Pulmonary artery endothelial cell (primary cell): ENCODE measurements at places on chromosomes 1 and 21.

- DNase-seq: no peak
Measured at GRCh38 chr21:42973309-42973990, 912 bp upstream of the PKNOX1 start.

DNA sequence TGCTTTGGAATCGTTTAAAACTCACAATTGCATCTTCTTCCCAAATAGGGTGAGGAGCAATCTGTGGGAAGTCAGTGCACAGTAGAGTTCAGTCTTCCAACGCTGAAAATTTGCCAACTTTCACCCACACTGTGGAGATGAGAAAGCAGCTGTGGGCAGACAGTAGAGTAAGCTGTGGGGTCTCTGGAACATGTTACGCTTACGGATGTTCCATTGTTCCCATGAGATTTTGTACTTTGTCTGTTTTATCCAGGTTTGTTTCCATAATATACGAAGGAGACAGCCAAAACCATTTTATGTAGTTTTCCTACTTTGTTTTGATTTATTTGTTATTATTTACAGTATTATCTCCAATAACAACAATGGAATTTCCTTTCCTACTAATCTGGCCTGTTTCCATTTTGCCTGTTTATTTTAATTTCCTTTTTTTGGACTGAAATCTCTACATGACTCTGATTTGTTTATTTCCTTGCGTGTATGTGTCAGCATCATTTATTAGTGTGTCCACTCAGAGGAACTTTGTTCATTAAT is 65.1 kb upstream of the RGL1 start:
- DNase-seq: no peak

GRCh38 chr1:24705260-24706073 is 39.8 kb upstream of the CLIC4 start:
- peak; percentile 94 for DNase-seq

GRCh38 chr1:246569248-246570238 is 3.3 kb downstream of the CNST start:
- peak; percentile 81 for DNase-seq

DNA sequence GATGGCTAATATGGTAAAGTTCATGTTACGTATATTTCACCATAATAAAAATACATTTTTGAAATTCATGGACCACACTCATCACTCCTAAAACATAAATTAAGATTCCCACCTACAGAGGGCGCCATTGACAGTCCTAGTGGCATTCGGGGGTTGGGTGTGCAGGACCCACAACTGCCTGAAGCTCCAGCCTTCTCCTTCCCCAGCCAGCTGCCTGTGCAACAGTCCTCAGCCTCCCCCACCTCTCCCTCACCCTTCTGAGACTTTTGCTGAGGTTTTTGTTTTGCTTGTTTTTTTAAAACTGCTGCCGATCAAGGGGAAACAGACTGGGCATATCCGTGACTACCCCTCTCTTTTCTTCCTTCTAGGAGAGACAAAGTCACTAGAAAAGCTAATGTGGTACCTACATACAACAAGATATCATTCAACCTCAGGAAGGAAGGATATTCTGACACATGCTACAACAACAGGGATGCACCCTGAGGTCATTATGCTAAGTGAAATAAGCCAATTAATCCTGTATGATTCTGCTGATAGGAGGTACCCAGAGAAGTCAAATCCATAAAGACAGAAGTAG is 9.2 kb upstream of the EVA1C start:
- DNase-seq: no peak

GRCh38 chr1:180151508-180151907 is 3.2 kb upstream of the QSOX1 start:
- DNase-seq: peak; percentile 73

DNA sequence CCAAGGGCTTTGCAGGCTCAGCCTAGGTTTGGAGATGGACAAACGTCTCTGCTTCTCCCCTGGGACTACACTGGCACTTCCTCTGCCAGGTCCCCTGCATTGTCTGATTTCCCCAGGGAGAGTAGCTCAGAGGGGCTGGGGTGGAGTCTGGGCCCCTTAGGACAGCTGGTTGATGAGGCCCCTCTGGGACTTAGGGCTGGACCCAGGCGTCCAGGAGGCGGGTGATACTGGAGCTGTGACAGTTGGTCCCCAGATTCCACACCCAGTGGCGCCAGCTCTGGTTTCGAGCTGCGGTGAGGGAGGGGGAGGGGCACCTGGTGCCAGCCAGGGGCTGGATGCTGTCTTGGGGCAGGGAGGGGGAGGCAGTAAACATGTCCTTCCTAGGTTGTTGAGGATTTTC is 7.4 kb upstream of the MEX3A start:
- no peak for DNase-seq

- DNase-seq: no peak
Measured at GRCh38 chr1:9121496-9122409, 7.1 kb downstream of the GPR157 start.

GRCh38 chr1:196214866-196215265 is 393.4 kb downstream of the KCNT2 start:
- DNase-seq: no peak

GRCh38 chr1:202593845-202594244 is 116.4 kb downstream of the SYT2 start:
- no peak for DNase-seq

- DNase-seq: no peak
Measured at GRCh38 chr1:1857096-1857703, 33.7 kb downstream of the GNB1 start.

DNA sequence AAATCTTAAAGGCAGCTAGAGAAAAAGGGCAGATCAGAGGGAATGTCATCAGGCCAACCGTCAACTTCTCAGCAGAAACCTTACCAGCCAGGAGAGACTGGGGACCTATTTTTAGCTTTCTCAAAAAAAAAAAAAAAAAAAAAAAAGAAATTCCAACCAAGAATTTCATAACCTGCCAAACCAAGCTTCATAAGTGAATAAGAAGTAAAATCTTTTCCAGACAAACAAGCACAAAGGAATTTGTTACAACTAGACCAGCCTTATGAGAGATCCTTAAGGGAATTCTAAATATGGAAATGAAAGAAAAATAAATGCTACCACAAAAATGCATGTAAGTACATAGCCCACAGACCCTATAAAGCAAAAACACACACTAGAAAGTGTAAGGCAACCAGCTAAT is 267.7 kb downstream of the AKT3 start:
- no peak for DNase-seq
